ENCODE measurements at places on chromosomes 4 and X.
A peak's percentile ranks its signal among the peaks of the same experiment; 100 is the strongest.

- DNase-seq: no peak
Observed at GRCh38 chr4:172826346-172826745, 342.3 kb upstream of the GALNT7 start.

- peak; percentile 89 for DNase-seq
Observed at GRCh38 chr4:2792711-2793585, at the start of gene SH3BP2. Gene SH3BP2, plus strand, starts transcription at chr4:2793085. Its CDS starts 27,533 bp downstream, at chr4:2820618.

DNA sequence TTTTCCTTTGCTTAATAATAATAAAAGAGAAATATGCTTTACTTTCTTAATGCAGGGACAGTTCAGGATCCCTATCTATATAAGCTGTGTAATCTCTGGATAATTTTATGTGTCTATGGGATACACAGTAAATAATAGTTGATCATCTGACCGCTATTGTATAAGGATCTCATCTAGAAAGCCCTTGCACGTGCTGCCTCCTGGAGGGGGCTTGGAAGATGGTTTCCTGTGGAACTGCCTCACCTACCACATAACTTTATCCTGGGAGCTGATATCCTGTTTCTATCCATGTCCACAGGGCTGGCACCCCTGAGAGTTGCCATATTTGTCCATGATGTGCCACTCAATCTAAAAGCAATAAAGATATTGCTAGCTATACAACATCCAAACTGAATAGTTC, 139.3 kb upstream of the FRMPD4 start:
- no peak for DNase-seq

DNA sequence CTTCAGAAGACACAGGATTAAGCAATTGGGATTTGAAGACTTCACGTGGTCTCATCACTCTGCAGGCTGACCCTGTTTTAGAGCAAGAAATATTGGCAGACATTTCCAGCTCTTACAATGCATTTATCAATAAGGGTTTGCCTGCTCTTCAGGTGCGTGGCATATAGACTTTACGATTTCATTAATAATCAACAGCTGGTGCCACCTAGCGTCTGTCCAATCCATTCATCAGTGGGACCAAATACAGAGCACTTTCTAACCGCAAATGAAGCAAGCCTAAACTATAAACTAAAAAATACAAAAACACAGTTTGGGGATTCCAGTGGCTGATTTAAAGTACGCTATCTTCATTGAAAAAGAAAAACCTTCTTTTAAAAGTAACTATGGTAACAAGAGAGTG, 125.4 kb upstream of the DMD start:
- DNase-seq: no peak

GRCh38 chrX:110182362-110182761, 135.5 kb downstream of the AMMECR1 start:
- DNase-seq: no peak

GRCh38 chr4:100889401-100889800, 371.6 kb upstream of the EMCN start:
- DNase-seq: no peak

- DNase-seq: no peak
Observed at GRCh38 chr4:123843137-123843536, 446.5 kb downstream of the SPRY1 start.

GRCh38 chr4:83360018-83360417, 25.4 kb upstream of the HPSE start:
- DNase-seq: no peak

- no peak for DNase-seq
Observed at GRCh38 chr4:16489226-16489625, 263.0 kb upstream of the TAPT1 start.

- no peak for DNase-seq
Observed at GRCh38 chrX:20061855-20062254, 54.9 kb downstream of the MAP7D2 start.

- no peak for DNase-seq
Observed at GRCh38 chr4:5836943-5837342, 55.9 kb downstream of the CRMP1 start.

DNA sequence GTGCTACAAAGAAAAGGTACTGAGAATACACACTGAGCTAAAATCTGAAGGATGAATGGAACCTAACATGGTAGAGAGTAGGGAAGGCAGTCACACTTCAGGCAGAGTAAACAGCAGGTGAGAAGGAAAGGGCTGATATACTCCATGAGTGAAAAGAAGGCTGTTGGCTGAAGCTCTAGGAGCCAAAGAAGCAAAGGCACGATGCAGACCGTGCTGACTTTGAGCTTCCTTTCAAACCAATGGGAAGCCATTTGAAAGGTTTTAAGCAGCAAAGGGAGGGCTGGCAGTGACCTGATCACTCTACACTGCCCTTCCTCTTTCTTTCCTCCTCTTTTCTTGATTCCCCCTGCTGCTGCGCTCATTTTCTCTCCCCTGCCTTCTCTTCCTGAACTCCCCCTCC, 66.4 kb downstream of the TMEM154 start:
- DNase-seq: no peak

DNA sequence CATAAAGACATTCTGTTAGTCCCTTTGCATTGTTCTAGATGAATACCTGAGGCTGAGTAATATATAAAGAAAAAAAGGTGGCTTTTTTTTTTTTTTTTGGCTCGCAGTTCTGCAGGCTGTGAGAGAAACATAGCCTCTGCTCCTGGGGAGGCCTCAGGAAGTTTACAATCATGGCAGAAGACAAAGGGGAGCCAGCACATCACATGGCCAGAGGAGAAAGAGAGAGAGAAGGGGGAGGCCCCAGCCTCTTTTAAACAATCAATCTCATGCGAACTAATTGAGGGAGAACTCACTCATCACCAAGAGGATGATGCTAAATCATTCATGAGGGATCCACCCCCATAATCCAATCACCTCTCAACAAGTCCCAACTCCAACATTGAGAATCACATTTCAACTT, 364.0 kb upstream of the EPHA5 start:
- no peak for DNase-seq

DNA sequence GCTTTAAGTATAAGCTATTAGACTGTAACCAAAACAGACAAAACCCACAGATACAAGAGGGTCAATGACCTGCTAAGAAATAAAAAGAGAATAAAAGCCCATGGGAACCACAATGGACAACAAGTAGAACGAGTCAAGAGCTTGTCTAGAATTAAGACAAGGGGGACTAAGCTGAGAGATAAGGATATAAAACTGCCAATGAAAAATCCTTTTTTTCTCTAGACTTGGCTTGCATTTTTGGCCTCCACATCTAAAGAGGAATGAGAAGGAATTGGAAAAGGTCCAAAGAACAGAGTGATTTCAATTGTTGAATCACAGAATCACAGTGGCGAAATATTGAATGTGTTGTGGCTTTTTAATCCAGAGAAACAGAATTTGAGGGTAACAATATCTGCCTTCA, 135.7 kb downstream of the QDPR start:
- DNase-seq: no peak

DNA sequence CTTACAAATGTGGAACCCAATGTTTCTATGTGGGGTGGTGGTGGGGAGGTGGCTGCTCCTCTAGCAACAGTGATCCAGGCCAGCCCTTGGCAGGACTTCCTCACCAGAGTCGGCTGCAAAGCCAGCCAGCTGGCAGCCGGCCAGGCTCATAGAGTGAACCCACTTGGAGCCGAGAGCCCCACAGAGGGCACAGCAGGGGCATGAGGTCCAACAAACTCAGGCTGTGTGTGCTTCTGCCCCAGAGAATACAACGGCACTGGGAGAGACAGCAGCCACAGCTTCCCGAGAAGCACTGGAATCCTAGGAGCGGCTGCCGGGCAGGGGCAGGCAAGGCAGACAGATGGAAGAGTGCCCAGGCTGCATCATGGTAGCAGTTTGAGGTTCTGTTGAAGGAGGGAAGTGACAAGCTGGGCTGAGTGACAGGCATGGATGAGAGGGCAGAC, 23.5 kb upstream of the SOWAHD start:
- peak; percentile 74 for DNase-seq

All from psoas muscle (tissue), 8 donors.